ENCODE measurements at places on chromosomes 4 and X.

- DNase-seq = no peak
Measured at GRCh38 chrX:96791559-96791958, 92.1 kb upstream of the RPA4 start.

GRCh38 chr4:133513901-133514300 is 364.8 kb downstream of the PCDH10 start:
- no peak for DNase-seq

DNA sequence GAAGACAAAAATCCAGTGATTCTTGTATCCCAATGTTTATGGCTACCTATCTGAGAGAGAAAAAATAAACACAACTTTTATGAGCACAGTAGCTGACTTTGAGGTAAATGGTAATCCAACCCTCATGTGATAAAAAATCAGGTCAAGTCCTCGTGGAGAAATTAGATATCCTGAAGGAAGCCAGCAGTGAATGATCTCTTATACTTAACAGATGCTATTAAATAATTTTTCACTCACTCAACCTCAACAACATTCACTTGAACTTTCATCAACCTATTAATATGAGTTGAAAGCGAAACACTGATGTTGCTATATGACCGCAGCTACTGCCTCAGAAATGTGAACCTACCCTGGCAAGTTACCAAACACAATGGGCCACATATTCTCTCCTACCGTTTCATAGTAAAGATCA is 105.4 kb downstream of the GPC3 start:
- DNase-seq = no peak

- peak; percentile 22 for DNase-seq
Measured at GRCh38 chrX:131728295-131729145, 184.6 kb downstream of the OR13H1 start.

DNA sequence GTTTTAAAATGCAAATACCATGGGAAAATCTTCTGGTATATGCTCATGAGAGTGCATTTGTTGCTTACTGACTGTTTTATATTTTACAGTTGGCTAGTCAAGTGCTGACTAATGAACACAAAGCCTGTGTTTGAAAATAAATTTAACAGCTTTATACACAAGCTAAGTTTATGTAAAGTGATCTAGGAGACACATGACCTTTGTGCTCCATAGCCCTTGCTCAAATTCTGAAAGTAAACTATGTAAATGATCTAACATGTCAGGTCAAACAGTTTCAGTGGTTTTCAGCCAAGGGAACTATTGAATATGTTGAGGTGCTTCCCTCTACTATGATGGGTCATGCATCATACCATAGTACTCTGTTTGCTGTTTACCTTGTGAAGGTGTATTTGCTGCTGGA is 36.7 kb downstream of the DIAPH2 start:
- DNase-seq = peak; percentile 0

DNA sequence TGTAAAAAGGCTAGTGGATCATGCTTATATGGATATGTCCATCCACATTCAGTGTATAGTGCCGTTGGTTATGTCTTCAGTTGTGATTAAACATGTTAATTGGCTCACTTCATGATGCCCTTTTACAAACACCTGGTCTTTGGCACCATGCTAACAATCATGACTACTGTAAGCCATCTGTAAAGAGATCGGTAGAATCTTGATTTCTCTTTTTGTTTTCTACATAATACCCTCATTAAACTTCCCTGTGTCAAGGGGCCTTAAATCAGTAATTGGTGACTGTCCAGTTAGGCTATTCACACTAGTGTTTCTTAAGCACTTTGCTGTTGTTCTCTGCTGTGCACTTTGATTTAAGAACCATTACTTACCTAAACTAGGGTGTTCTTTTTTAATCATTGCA is 475.2 kb downstream of the RPA4 start:
- DNase-seq = no peak

DNA sequence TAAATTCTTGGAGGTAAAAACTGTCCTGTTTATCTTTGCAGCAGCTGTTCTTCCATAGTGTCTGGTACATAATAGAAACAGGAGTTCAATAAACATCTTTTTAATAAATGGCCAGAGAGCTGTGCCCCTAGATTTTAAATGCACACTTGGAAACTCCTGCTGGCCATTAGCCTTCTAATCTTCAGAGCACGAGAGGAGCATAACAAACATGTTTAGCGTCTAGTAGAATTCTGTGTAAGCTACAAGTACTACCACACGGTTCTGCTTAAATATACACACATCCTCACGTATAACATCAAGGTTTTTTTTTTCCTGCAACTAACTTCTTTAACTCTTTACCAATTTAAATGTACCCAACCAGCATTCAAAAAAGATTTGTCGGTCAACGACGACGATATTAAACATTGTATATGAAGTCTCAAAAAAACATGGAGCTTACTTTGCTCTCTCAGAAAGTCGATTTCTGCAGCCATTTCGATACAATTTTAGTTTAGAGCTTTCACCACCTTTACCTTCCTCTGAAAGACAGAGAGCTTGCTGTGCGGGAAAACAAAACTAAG is 628 bp downstream of the SCLT1 start:
- DNase-seq = peak; percentile 19

- DNase-seq = no peak
Measured at GRCh38 chr4:126306152-126306869, 991.6 kb downstream of the FAT4 start.

DNA sequence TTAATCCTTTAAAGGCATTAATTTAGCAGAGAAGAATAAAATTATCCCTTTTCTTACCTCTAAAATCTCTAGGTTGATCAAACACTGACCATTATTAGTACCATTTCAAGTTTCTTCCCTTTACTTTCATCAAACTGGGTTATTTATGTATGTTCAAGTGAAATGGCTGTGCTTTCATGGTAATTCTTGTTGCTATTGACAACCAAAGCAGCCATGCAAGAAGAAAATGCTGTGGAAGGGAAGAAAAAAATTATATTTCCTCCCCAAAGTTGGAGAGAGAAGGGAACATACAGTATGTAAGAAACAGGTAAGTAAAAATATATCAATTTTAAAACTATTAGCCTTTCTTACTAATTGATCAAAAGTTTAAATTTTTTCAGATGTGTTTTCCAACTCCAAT is 16.2 kb downstream of the NPNT start:
- DNase-seq = no peak

DNA sequence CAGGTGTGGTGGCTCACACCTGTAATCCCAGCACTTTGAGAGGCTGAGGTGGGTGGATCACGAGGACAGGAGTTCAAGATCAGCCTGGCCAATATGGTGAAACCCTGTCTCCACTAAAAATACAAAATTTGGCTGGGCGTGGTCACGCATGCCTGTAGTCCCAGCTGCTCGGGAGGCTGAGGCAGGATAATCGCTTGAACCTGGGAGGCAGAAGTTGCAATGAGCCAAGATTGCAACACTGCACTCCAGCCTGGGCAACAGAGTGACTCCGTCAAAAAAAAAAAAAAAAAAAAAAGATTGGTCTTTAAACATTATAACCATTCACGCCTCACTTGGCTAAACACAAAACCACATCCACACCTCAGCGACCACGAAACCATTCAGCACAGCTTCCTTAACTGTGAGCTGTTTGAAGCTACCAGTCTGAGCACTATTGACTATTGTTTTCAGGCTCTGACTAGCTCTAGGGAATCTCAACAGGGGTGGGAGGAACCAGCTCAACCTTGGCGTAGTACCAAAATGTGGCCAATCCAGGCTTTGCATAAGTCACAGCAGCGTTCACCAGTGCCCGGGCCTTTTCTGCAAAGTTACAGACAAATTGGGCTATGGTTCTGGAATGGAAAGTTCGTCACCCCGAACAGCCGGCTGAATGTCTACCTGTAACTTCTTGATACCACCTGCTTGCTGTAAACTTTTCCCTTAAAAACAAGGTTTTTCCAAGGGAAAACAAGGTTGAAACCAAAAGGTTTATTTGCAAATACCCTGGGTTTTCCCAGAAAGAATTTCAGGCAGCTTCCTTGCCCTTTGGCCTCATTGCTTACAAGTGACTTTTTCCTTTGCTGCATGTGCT is 73.6 kb upstream of the DHX15 start:
- peak; percentile 96 for DNase-seq

DNA sequence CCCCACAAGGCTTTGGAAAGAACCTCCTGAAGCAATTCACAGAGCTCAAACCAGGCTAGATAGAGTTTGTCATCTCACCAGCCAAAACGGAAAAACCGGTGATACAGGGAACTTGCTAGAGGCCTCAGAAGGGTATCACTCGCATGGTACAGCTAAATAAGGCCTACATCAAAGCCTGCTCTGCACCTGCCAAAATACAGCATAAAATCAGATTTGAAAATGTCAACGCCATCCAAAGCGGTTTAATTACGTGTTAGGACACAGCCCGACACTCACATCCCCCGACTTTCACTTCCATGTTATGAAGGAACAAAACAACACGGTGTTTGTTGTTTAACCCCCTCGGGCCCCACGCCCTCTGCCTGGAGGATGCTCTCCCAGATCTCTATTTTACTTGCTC is 65.0 kb downstream of the MAPK10 start:
- DNase-seq = no peak

DNA sequence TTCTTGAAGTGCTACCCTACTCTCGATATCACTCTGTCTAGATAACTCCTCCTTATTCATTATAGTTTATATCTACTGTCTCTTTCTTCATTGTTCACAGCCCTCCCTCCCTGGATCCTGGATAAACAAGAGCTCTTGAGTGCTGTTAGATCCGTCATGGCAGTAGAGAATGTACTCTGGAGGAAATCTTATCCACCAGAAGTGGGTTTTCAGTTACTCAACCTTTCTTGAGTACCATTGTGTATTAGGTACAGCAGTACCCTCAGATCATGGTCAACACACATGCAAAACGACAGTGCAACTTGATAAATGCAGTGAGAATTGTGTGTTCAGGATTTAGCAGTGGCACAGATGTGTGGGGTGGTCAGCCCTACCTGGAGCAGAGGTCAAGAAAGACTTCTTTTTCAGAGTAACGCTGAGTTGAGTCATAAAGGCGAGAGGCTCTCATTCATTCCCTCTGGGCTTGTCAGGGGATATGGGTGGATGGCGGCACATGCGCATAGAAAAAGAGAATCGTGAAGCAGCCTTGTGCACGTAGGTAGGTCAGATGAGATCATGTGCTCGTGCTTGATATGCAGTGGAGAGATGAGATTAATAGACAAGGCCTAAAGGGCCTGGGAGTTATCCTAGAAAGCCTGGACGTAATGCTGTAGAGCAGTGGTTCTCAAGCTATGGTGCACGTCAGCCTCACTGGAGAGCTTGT is 89.5 kb downstream of the SNX25 start:
- DNase-seq = no peak

DNA sequence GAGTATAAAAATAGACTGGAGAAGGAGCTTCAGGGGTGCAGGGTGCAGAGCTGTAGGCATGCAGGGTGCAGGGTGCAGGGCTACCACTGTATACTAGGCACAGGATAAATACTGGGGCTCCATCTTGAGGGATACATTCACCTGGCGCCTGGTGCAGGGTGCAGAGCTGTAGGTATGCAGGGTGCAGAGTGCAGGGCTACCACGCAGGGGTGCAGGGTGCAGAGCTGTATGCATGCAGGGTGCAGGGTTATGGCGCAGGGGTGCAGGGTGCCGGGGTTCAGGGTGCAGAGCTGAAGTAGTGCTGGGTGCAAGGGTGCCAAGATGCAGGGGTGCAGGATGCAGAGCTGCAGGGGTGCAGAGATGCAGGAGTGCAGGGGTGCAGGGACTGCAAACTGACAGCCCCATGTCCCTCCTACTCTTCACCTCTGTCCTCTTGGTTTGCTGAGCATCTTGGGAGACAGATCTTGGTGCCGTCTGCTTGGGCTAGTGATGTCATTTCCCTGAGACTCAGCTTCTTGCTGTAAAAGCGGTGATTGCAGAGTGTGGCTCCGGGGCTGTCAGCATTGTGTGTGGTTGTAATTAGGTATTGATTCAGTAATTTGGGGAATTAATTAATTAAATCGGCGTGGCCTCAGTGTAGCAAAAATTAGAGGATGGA is 91.2 kb downstream of the ADRA2C start:
- DNase-seq = no peak

GRCh38 chr4:74254386-74254785 is 53.9 kb upstream of the EPGN start:
- DNase-seq = no peak

DNA sequence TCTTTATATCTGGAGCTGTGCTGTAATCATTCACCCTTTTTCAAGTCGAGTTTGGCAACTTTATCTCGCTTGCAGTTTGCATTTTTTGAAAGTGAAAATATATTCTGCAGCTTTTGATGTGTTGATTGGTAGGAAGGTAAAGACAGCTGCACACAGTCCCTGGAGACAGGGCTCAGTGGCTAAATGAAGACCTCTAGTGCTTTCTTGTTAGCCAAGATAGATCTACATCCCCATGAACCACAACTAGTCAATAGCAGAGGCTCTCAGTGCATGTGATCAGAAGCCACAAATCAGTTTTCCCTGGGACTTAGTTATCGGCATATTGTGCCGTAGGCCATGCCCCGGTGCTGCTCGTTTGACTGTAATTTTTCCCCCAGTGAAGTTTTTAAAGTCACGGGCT is 587.7 kb upstream of the PITX2 start:
- DNase-seq = no peak

DNA sequence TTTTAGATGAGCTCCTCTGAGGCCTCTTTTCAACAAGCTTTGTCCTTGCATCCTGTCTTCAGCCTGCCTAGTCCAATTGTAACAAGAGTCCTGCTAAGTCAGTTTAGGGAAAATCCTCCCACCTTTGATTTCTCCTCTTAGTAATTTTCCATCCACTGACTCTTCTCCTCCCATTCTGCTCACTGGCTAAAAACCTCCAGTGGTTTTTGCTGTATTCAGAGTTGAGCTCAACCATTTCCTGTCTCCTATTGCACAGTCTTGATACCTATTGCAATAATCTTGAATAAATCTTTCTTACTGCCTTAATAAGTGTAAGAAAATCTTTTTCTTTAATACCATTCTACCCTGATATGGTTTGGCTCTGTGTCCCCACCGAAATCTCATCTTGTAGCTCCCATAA is 117.8 kb upstream of the ENPP6 start:
- peak; percentile 40 for DNase-seq

DNA sequence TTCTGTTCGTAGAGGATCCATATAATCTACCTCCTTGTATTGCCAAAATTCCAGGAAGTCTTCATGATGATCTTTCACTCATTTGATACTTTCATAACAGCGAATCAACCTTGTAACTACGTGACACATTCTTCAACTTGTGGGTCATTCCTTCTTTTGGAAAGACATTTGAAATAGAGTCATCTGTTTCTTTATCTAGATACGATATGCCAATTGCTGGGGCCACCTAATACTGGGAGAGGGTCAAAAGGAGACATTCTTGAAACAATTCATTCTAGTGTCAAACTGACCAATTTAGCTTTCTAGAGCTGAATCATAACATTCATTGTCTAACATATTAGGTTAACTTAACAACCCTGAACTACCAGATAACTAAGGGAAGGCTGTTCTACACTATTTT is 62.9 kb upstream of the SMAD1 start:
- no peak for DNase-seq

DNA sequence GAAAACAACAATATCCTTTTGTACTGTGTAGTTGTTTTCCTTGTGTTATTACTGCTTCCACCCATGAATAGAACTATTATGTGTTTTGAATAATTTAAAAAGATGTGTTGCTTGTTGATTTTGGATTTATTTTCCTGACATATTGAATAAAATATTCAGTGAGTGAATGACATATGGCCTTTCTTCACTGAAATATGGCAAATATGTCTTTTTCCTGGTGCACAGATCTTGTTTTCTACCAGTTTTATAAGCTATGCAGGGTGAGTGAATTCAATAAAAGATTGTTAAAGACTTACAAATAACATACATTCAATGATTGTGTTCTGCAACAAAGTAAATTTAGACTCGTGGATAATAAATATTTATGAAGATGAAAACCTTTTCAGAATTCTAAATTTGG is 1216.3 kb upstream of the ADGRL3 start:
- DNase-seq = no peak

Data from M059J (cell line).